ENCODE measurements at places on chromosomes 12 and 14.

- H3K4me1 ChIP-seq = peaks cover 4% of the 10 kb centered on the region
- H3K4me3 ChIP-seq = no peak overlapping the region
- no peaks in the 10 kb centered on the region for H3K36me3 ChIP-seq
- no peak for DNase-seq
These were observed 39.4 kb downstream of the IRAK3 start for GRCh38 chr12:66228462-66228861.

DNA sequence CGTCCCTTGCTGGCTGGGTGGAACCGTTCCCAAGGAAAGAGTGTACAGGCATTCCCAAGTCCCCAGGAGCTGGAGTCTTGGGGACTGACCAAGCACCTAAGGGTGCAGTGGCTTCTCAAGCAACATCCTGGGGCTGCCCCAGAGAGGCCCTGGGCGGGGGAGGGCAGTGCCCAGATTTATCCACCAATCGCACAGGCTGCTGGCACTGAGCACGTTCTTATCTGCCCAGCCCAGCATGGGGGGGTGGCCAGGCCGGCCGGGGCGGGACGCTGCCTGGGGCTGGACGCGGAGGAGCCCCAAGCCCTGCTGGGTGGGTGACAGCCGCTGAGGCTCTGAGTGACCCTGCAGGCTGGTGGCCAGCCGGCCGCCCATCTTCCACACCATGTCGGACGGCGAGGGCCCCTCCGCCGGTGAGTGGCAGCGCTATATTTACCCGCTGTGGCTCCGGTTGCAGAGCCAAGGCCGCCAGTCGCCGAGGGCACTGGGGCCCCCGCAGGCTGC lies 53.4 kb downstream of the CYP46A1 start:
- no peaks in the 10 kb centered on the region for H3K36me3 ChIP-seq
- no peaks in the 10 kb centered on the region for H3K4me1 ChIP-seq
- H3K27me3 ChIP-seq = no peaks in the 10 kb centered on the region
- peak overlapping the region; percentile 38 for H3K4me3 ChIP-seq

DNA sequence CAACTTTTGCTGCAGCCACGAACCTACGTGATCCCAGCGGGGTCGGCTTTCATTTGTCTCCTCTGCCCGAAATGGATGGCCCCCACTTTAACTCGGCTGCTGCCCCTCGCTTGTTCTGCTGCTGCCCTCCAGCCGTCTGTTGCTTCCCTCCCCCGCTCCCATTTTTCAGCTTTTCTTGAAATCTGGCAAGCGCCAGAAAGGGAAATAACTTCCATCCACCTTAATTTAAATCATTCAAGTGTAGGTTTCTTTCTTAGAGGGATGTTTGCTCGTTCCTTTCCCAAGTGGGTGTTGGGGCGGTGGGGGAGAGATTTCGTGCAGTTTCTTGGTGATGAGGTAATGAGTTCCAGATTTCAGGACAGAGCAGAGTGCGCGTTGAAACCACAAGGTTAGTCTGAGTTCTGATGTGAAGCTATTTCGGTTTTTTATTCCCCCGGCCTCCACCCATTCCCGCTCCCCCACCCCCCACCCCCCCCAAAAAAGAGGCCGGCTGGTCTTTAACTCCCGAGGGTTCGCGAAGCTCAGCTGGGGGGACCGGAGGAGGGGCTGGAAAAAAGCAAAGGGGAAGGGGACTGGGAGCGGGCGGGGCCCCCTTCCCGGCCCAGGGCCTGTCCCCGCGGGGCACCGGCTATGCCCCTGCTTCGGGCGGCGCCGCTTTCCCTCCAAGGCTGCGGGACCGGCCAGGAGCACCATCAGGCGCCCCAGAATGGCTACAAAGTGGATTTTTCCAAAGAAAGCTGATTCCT lies 2.2 kb upstream of the ZFP36L1 start:
- peak overlapping the region; percentile 94 for H3K4me3 ChIP-seq
- peak; percentile 72 for DNase-seq
- H3K27me3 ChIP-seq = no peaks in the 10 kb centered on the region
- peak overlapping the region; percentile 99 for H3K27ac ChIP-seq

- H3K36me3 ChIP-seq = peaks cover 3% of the 10 kb centered on the region
- H3K27me3 ChIP-seq = no peaks in the 10 kb centered on the region
- no peak overlapping the region for H3K27ac ChIP-seq
- no peak overlapping the region for H3K4me3 ChIP-seq
- H3K4me1 ChIP-seq = no peaks in the 10 kb centered on the region
These were observed 10.7 kb downstream of the IFT81 start for GRCh38 chr12:110134691-110135411.

GRCh38 chr12:69898236-69898635 lies 73.2 kb downstream of the MYRFL start:
- H3K27me3 ChIP-seq = no peaks in the 10 kb centered on the region
- peaks cover 13% of the 10 kb centered on the region for H3K4me1 ChIP-seq
- no peak overlapping the region for H3K27ac ChIP-seq
- no peak for DNase-seq
- no peaks in the 10 kb centered on the region for H3K36me3 ChIP-seq

GRCh38 chr12:57460841-57461275 lies 1.3 kb downstream of the GLI1 start:
- no peaks in the 10 kb centered on the region for H3K27me3 ChIP-seq
- no peaks in the 10 kb centered on the region for H3K36me3 ChIP-seq

DNA sequence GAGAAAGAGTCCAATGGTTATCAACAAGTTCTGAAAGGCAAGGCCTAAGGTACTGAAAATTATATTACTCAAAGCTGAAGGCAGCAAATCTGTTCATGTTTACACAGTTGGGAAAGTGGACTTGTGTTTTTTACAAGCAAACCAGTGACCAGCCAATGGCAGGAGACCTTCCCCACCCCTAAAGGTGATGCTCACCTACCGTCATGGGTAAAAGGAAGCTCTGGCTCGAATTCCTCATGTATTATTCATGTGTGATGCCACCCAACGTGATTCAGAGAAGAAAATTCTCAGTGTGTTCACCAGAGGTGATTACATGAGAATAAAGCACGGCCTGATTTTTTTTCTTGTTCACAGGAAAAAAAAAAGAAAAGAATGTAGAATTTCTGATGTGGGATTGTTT lies 1161.2 kb upstream of the SEL1L start:
- no peak overlapping the region for H3K27ac ChIP-seq
- no peak for DNase-seq
- no peak overlapping the region for H3K4me3 ChIP-seq
- H3K4me1 ChIP-seq = no peaks in the 10 kb centered on the region

GRCh38 chr12:7127916-7128626 lies 618 bp downstream of the RBP5 start:
- H3K27me3 ChIP-seq = no peaks in the 10 kb centered on the region
- DNase-seq = no peak
- peaks cover 41% of the 10 kb centered on the region for H3K4me1 ChIP-seq
- H3K4me3 ChIP-seq = peak overlapping the region; percentile 15
- peak overlapping the region; percentile 12 for H3K27ac ChIP-seq

DNA sequence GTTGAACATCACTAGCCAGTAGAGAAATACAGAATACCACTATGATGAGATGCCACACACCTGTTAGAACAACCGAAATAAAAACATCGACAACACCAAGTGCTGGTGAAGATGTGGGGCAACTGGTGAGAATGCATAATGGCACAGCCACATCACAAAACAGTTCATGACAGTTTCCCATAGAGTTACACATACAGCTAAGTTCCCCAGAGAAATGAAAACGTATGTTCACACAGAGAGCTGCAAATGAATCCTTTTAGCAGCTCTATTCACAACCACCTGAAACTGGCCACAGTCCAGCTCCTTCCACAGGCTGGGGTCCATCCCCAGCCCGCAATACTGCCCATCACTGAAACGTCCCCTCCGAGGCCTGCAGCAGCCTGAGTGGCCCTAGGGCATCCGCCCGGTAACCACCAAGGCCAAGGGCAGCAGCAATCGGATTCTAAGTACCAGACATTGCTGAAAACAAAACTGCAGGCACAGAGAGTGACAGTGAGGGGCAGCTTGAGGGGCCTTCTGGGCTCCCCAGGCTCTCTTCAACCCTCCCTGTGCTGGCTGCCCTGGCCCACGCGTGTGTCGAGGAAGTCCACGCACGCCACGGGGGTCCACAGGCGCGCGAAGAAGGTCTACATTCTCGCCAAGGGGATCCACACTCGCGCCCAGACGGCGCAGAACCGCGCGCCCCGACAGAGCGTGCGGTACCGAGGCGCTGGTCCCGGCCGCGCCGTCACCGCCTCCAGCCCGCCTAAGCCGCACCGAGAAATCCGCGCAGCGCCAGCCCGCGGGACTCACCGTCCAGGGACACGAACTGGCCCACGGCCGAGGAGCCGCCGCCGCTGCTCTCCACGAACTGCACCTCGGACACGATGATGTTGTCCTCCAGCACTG lies 903 bp downstream of the BRF1 start:
- no peaks in the 10 kb centered on the region for H3K36me3 ChIP-seq
- peak overlapping the region; percentile 95 for H3K27ac ChIP-seq
- H3K27me3 ChIP-seq = no peaks in the 10 kb centered on the region

- H3K36me3 ChIP-seq = peaks cover 13% of the 10 kb centered on the region
- H3K27ac ChIP-seq = peak overlapping the region; percentile 88
- no peaks in the 10 kb centered on the region for H3K27me3 ChIP-seq
- peak; percentile 31 for DNase-seq
These were observed 700 bp downstream of the SLC35E3 start for GRCh38 chr12:68746572-68747180.

GRCh38 chr12:225012-225411 lies 11.1 kb upstream of the SLC6A12 start:
- no peak overlapping the region for H3K27ac ChIP-seq
- H3K27me3 ChIP-seq = no peaks in the 10 kb centered on the region
- no peak for DNase-seq
- H3K36me3 ChIP-seq = no peaks in the 10 kb centered on the region

GRCh38 chr14:24042746-24043145 lies 9.1 kb upstream of the CARMIL3 start:
- DNase-seq = no peak
- H3K4me1 ChIP-seq = no peaks in the 10 kb centered on the region
- no peak overlapping the region for H3K27ac ChIP-seq
- no peak overlapping the region for H3K4me3 ChIP-seq
- no peaks in the 10 kb centered on the region for H3K27me3 ChIP-seq

DNA sequence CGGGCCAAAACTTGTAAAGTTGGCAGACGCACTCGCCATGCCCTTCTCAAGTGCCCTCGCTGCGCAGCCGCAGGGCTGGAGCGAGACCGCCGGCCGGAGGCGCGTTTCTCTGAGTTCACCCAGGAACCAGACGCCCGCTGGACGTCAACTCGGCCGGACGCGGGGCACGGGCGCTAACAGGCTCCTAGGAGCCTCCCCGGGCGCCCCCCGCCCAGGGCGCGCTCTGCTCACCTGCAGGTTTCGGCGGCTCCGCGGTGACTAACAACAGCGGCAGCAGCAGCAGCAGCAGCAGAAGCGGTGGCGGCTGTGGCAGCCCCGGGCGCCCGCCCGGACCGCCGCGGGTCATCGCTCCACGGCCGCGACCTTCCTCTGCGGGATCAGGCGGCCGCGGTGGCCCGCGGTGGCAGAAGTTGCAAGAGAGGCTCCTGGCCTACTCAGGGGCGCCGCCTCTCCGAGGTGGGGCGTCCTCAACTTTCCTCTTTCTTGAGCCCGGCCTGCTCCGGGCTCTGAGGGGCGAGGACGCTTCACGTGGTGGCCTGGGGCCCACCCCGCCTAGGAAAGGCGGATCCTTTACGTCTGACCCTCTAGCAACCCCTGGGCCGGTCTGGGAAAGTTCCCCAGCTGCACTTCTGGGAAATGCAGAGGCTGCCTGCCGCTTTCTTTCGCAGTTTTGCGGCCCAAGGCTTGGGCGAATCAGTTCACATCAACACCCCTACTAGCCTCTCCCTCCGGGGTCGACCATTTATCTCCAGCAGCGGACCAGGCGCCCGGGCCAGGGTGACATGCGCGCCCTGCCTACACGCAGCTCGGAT lies at the start of gene PLBD1:
TSS of gene PLBD1 (minus strand) at position 533 of the 812 bp plus-strand sequence. CDS start at position 346, 187 bp downstream.
- H3K27me3 ChIP-seq = no peaks in the 10 kb centered on the region
- H3K27ac ChIP-seq = peak within 1 kb of the TSS; percentile 39
- H3K4me1 ChIP-seq = no peaks in the 10 kb centered on the region
- no peak for DNase-seq

GRCh38 chr12:27651201-27651600 lies 45.0 kb upstream of the REP15 start:
- no peak for DNase-seq
- H3K27me3 ChIP-seq = no peaks in the 10 kb centered on the region
- peaks cover 25% of the 10 kb centered on the region for H3K36me3 ChIP-seq

GRCh38 chr12:90335566-90335965 lies 619.4 kb downstream of the CCER1 start:
- H3K27me3 ChIP-seq = no peaks in the 10 kb centered on the region
- H3K4me1 ChIP-seq = no peaks in the 10 kb centered on the region
- H3K27ac ChIP-seq = no peak overlapping the region
- H3K4me3 ChIP-seq = no peak overlapping the region

DNA sequence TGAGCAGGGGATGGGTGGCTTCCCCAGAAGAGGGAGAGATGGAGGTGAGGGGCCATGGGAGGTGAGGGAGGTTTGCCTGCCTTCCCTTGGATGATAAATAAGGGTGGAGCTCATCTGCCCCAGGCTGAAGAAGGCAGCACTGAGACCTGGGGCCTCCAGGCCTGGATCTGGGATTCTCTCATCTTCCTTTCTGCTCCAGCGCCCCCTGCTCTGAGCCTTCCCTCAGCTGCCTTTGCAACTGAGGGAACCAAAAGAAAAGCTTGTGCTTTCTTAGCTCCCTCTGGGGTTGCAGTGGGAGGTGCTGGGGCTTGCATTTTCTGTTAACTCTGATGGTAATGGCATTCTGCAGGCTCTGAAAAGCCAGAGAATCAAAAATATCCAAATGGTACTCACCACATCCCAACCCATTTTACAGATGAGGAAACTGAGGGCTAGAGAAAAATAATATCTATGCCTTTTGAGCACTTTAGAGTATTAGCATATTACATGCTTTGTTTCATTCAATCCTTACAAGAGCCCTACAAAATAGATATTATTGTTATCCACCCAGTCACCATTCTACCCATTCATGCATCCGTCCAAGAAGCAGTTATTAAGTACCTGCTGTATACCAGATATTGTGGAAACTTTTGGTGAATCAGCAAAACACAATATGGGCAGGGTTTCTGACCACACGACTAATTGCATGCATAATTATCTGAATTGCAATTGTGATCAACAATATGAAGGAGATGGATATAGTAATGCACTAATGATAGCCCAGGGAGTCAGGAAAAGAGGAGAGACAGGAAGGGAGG lies 102.2 kb downstream of the WSCD2 start:
- H3K4me1 ChIP-seq = no peaks in the 10 kb centered on the region
- H3K27ac ChIP-seq = no peak overlapping the region
- no peaks in the 10 kb centered on the region for H3K36me3 ChIP-seq
- H3K4me3 ChIP-seq = no peak overlapping the region

- H3K27ac ChIP-seq = no peak overlapping the region
- no peak overlapping the region for H3K4me3 ChIP-seq
- H3K36me3 ChIP-seq = no peaks in the 10 kb centered on the region
- no peaks in the 10 kb centered on the region for H3K27me3 ChIP-seq
- H3K4me1 ChIP-seq = peaks cover 8% of the 10 kb centered on the region
These were observed 10.5 kb downstream of the PLD4 start for GRCh38 chr14:104935026-104935650.
